ENCODE measurements at places on chromosomes 6 and 20.

- DNase-seq, result no peak
These were observed 16.6 kb downstream of the ATG5 start for GRCh38 chr6:106308985-106309384.

GRCh38 chr6:45984347-45984746, 31.3 kb downstream of the CLIC5 start:
- DNase-seq, result no peak

- DNase-seq, result no peak
These were observed 26.5 kb downstream of the SULF2 start for GRCh38 chr20:47758517-47759450.

GRCh38 chr6:116402108-116402937, 31.6 kb downstream of the DSE start:
- DNase-seq, result no peak

DNA sequence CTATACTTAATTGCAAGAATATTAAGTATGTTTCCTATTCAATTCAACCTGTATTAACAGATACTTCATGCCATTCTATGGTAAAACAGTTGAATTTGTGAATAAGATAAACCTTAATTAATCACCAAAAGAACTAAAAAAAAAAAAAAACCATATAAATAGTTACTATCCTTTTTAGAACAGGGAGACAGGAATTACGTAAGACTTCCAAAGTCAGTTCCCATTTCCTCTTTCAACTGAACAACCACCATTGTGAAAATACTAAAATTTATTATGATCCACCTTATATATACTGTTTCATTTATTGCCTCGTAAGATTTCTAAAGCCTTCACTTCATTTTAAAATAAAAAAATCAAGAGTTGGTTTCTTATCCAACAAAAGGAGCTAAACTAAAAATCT, 9.4 kb downstream of the CCNC start:
- DNase-seq, result no peak

- no peak for DNase-seq
These were observed 459.8 kb upstream of the RUNX2 start for GRCh38 chr6:44868335-44868668.

GRCh38 chr6:27726619-27727023, 185.6 kb downstream of the OR2B2 start:
- no peak for DNase-seq

DNA sequence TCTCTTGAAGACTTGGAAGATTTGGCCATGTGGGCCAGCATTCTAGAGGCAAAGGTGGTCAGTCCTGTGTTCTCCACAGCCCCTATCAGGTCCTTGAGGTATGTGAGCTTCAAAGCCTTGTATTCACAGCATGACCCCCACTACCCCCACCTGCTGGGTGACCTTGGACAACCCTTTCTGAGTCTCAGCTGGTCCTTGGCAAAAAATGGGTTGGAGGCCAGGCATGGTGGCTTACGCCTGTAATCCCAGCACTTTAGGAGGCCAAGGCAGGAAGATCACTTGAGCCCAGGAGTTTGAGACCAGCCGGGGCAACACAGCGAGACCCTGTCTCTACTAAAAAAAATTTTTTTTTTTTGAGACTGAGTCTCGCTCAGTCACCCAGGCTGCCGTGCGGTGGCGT, 42.6 kb downstream of the UBE2V1 start:
- no peak for DNase-seq

- DNase-seq, result no peak
These were observed 67.9 kb downstream of the CGA start for GRCh38 chr6:87027021-87027420.

- no peak for DNase-seq
These were observed 129.7 kb downstream of the FIG4 start for GRCh38 chr6:109820706-109821350.

DNA sequence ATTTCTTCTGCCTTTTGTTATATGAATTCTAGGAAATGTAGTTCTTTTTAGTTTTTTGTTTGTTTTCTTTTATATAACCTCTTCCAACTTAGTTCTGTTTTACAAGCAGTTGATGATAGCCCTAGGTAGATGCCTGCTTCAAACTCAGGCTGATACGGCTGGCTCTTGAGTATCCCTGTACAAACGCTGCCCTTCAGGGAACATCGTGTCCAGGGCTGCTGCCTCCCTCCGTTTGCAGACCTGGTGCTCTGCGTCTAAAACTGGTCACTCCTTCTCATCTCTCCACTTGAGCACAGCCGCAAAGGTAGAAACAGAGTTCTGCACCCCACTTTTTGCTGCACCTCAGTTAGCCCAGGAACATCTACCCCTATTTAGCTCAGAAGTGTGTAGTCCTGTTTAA, 310.1 kb downstream of the PRL start:
- DNase-seq, result no peak

DNA sequence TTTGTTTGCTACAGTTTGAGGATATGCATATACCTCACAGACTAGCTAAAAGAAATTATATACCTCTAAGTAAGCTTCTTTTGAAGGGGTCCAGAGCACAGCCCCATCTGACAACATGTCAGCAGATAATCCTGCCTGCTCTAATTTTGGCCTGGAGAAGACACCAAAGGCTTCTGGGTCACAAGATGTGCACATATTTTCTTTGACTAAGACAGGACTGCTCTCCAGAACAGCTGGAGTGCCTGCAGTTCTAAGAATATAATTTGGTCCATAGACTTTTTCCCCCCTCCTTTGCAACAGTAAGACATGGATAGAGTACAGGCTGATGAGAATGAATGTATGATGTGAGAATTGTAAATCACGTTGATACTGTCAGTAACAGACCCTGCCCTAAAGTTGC, 107.9 kb upstream of the KCNK16 start:
- DNase-seq, result no peak

- no peak for DNase-seq
These were observed 147.2 kb downstream of the TFAP2C start for GRCh38 chr20:56776345-56776744.

DNA sequence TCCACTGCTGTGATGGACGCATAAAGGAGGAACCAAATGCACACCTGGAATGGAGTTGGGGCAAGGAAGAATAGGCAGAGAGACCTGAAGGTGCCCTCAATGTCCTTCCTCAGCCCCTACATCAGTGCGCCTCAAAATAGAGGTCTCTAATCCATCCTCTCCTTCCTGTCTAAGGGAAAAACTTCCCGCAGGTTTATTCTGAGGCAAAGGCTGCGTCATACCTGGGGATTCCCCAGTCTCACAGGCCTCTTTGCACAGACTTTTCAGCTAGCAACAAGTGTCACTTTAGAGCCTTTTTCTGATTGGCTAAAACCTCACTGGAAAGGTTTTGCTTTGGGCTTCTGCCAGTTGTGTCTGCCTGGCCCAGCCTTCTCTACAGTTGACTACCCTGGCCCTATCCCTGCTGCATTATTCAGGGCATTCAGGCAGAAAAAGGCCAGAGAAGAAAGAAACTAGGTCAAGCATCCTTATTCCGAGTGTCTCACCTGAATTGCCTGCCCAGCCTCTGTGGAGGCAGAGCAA, 1.8 kb upstream of the HLA-DQB1 start:
- no peak for DNase-seq

GRCh38 chr6:112591329-112591728, 244.2 kb downstream of the RFPL4B start:
- no peak for DNase-seq

- no peak for DNase-seq
These were observed 22.0 kb downstream of the KIF13A start for GRCh38 chr6:17965397-17965796.

DNA sequence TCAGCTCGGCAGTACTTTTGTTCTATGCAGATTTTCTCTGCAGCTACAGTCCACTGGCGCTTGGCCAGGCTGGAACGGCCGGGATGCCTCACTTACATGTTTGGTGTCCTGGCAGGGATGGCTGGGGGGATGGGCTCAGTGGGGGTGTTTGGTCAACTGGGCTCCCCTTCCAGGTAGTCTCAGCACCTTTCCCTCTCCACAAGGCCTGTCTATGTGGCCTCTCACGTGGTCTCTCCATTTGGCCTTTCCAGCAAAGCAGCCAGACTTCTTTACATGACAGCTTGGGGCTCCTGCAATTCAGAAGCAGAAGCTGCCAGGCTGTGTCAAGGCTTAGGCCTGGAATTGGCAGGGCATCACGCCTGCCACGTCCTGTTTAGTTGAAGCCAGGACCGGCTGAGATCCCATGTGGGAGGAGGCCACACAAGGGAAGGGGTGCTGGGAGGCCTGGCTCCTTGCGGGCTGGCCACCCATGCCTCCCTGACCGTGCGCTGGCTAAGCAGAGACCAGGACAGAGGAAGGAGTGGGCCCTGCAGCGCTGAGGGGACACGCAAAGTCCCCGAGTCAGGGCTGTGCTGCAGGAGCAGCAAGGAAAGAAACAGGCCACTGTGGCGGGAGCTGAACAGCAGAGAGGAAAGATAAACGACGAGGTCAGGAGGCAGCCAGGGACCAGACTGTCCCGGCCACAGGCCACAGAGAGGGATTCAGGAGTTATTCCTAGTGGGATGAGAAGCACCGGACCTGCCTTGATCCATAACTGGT, 38.9 kb downstream of the MGME1 start:
- DNase-seq, result peak; percentile 30

- DNase-seq, result peak; percentile 78
These were observed 268.2 kb downstream of the SYNE1 start for GRCh38 chr6:152368751-152369624.

DNA sequence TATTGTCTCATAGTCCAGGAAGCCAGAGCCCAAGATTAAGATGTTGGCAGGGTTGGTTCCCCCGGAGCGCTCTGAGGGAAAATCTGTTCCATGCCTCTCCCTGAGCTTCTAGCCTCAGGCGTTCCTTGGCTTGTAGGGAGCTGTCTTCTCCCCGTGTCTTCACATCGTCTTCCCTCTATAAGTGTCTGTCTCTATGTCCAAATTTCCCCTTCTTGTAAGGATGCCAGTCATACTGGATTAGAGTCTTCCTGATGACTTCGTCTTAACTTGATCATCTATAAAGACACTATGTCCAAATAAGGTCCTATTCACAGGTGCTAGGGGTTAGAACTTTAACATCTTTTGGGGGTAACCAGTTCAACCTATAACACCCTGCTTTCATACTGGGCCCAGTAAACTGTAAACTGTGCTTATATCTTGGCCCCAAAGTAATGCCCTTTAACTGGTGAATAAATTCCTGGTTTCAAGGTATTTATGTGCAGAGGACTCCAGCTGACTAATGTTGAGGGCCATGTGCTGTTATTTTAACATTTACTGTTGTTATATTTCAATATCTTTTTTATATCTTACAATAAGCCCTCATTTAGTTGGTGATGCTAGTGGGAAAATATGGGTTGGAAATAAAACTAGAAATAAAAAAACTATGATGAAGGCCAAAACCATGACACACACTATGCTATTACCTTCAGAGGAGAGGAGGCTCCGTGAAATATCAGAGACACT, 101.7 kb upstream of the IYD start:
- no peak for DNase-seq

DNA sequence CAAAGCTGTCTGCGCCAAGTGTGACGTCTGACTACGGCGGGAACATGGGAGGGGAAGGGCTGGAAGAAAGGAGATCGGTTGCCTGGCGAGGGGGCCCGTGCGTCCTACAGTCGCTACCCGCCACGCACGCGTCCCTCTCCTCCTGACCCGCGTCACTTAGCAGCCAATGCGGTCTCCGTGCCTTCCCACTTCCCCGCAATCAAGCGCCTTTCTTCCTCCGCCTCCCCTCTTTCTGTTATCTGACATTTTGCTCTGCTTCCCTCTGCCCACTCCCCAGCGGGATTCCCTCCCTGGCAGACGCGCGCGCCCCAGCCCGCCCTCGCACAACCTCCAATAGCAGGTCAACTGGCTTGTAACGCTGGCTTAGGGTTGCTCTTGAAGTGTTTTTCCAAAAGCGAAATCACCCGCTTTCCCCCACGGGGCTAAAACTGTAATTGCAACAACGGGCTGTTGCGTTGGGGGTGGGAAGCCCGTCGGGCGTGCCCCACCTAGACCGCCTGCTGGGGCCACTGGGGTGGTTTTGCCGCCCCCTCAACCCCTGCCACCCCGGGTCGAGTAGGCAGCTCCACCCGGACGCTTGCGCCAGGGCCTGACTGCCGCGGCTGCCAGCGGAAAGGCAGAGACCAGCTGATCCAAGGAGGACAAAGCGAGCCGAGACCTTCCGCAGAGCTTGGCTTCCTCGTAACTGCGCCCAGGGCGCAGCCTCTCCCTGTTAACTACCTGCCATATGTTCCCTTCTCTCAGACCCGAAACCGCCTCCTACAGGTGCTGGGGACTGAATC, 6.2 kb upstream of the SOX4 start:
- peak; percentile 88 for DNase-seq

GRCh38 chr6:16482702-16483314, 244.4 kb downstream of the GMPR start:
- DNase-seq, result no peak

DNA sequence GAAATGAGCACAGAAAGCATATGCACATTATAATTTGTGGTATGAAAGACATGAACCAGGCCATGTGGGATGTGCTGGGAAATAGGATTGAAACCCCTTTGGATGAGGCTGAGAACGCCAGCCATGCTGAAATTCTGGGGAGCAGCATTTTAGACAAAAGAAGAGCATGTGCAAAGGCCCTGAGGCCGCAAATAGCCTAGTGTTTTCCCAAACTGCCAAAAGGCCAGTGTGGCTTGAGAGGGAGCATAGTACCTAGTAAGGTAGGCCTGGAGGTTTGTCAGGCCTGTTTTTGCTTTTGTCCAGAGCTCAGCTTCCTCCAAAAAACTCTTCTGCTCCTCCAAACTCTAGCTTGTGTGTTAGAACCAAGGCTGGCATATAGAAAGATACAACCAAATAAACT, 57.4 kb upstream of the NOP56 start:
- DNase-seq, result no peak

GRCh38 chr6:166626177-166627032, 646 bp downstream of the RPS6KA2 start:
- peak; percentile 36 for DNase-seq
